ENCODE measurements at places on chromosomes 5 and 9.

GRCh38 chr5:172791286-172791685 lies 20.3 kb upstream of the DUSP1 start:
- DNase-seq: no peak

GRCh38 chr9:79040671-79041070 lies 531.1 kb upstream of the TLE4 start:
- no peak for DNase-seq

DNA sequence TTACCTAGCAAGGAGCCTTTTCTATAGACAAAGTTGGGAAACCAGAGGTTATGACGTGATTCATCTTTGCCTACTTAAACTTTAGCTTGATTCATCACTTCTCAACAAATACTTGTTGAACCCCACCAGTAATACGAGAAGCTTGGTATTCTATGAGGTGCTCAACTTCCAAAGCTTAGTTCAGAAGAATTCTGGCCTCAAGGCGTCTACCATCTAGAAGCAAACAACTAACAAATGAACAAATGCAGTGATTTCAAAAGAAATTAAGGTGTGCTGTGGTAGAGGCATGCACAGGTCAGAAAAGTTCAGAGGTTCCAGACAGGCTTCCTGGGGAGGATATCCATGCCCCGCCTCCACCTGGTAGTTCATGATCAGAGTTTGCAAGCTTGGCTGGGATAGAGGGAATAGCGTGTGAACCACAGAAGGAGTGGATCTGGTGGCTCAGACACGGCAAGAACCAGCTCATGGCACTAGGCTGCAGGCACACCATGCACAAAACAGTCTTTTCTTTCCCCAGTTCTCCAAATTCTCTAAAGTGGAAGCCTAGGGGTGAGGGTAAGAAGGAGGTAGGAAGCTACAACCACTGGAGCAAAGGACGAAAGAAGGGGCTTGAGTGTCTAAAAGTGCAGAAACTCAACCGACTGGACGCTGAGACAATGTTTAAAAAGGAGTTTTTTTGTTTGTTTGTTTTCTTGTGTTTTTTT lies 473.0 kb downstream of the RAB3C start:
- no peak for DNase-seq

DNA sequence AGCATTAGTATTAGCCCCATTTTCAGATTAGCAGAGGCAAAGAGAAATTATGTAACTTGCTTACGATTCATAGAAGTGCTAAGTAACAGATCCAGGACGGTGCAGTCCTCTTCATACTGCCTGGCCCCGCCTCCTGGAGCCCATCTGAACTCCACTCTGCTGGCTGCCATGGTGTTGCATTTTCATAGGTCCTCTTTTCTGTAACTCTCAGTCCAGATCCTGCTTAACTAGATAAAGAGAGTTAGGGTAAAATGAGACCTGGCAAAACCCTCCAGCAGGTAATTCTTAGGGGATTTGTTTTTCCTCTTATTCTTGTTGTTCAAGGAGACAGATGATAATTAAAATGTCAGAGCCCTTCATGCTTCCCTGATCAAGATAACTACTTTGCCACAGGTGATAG lies 135.1 kb upstream of the EFNA5 start:
- no peak for DNase-seq

All from bone marrow (tissue), 2 donors.